ENCODE measurements at places on chromosomes 2 and 18.

GRCh38 chr2:74725287-74725686 lies 71.2 kb downstream of the SEMA4F start:
- DNase-seq: no peak

- DNase-seq: no peak
Observed at GRCh38 chr18:54235871-54236270, 11.4 kb upstream of the MBD2 start.

GRCh38 chr2:44531289-44531688 lies 169.5 kb downstream of the CAMKMT start:
- DNase-seq: no peak

DNA sequence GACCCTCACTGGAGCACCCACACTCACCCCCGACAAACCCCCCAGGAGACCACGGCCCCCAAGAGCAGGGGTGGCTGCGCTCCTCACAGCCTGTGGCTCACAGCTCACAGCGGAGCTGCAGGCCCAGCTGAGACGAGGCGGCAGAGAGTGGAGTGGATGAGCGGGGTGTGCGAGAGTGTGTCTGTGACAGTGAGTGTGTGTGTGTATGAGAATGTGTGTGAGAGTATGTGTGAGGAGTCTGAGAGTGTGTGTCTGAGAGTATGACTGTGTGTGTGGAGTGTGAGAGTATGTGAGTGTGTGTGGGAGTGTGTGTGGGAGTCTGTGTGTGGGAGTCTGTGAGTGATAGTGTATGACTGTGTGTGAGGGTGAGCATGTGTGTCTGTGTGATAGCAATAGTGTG lies 55.3 kb upstream of the ID2 start:
- no peak for DNase-seq

DNA sequence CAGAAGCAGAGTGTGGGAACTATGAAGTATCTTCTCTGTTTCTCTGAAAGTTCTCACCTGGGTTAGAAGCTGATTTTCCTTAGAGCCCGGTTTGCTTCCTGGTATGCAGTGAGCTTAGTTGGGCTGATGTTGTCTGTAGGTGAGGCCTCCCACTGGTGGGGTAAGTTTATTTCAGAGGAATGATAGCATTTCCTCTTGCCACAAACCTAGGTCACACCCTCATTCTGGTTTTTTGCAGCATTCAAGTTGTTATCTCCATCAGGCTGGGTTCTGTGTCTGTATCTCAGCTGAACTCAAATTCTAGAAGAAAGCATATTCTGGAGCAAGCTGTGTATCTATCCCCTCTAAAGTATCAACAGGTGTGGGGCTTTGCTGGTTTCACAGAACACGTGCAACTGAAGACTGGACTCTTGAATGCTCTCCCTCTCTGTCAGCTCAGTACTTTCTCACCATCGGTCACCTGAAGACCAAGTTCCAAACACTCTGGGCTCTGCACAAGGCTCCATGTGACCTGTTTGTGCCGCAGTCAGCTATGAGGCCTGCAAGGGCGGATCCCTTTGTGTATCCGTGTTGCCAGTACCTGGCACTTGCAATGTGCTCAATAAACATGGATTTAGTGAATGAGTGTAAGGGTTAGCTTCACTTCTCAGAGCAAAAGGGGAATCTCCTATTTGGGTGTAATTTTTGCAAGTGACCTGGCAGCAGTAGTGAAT lies 49.5 kb upstream of the MBOAT2 start:
- no peak for DNase-seq

GRCh38 chr18:27921392-27921791 lies 255.5 kb downstream of the CDH2 start:
- no peak for DNase-seq

GRCh38 chr18:76188097-76188496 lies 306.9 kb downstream of the ZNF516 start:
- DNase-seq: no peak

- no peak for DNase-seq
Observed at GRCh38 chr2:113229795-113230194, 48.9 kb downstream of the PAX8 start.

GRCh38 chr2:238027591-238028415 lies 33.0 kb upstream of the SCLY start:
- no peak for DNase-seq

Measured in AG09319 (cell line).